Type B pancreatic cell (in vitro differentiated cells): ENCODE measurements at places on chromosomes 2 and 18. TPM values are rescaled to one million over a fixed set of nuclear protein-coding genes. Genes with fewer than 3 reads are reported as not detected.

GRCh38 chr18:51108330-51108729 lies 78.3 kb downstream of the SMAD4 start:
- no peaks in the 10 kb centered on the region for H3K4me1 ChIP-seq
- no peak overlapping the region for H3K27ac ChIP-seq
- H3K36me3 ChIP-seq, result no peaks in the 10 kb centered on the region
- H3K27me3 ChIP-seq, result no peaks in the 10 kb centered on the region
- no peak overlapping the region for H3K4me3 ChIP-seq

The PLGLB2 gene
- 3.4 and 5.1 TPM in 2 replicates for total RNA-seq

The IL36G gene
- total RNA-seq, result not detected in 2 replicates

The GPR75 gene
- 2.3 and 4.1 TPM in 2 replicates for total RNA-seq

- H3K4me3 ChIP-seq, result no peak overlapping the region
- H3K27me3 ChIP-seq, result peaks cover 20% of the 10 kb centered on the region
These were observed 590.2 kb downstream of the EPHA4 start for GRCh38 chr2:220981926-220982325.

DNA sequence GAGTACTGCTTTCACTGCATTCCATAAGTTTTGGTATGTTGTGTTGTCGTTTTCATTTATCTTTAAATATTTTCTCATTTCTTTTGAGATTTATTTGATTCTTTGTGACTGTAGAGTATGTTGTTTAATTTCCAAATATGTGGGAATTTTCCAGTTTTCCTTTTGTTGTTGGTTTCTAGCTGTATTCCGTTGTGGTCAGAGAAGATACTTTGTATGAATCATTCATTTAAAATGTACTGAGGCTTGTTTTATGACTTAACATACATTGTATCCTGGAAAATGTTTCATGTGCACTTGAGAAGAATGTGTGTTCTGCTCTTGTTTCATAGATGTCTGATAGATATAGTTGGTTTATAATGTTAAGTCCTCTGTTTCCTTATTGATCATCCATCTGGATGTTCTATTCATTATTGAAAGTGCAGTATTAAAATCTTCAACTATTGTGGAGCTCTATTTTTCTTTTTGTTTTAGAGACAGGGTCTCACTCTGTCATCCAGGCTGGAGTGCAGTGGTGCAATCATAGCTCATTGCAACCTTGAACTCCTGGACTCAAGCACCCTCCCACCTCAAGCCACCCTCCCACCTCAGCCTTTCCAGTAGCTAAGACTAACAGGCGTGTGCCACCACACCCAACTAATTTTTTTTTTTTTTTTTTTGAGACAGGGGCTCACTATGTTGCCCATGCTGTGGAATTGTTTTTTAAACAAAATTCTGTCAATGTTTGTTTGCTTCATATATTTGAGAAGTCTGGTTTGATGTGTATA lies 96.8 kb downstream of the TAF4B start:
- peaks cover 19% of the 10 kb centered on the region for H3K4me1 ChIP-seq
- H3K36me3 ChIP-seq, result peaks cover 8% of the 10 kb centered on the region
- DNase-seq, result no peak
- no peak overlapping the region for H3K4me3 ChIP-seq
- H3K27me3 ChIP-seq, result no peaks in the 10 kb centered on the region

- DNase-seq, result no peak
- H3K36me3 ChIP-seq, result peaks cover 39% of the 10 kb centered on the region
- H3K27ac ChIP-seq, result no peak overlapping the region
- H3K4me3 ChIP-seq, result no peak overlapping the region
- H3K27me3 ChIP-seq, result no peaks in the 10 kb centered on the region
These were observed 39.7 kb downstream of the SH3YL1 start for GRCh38 chr2:223971-224760.

The CRYGC gene
- not detected in 2 replicates for total RNA-seq

DNA sequence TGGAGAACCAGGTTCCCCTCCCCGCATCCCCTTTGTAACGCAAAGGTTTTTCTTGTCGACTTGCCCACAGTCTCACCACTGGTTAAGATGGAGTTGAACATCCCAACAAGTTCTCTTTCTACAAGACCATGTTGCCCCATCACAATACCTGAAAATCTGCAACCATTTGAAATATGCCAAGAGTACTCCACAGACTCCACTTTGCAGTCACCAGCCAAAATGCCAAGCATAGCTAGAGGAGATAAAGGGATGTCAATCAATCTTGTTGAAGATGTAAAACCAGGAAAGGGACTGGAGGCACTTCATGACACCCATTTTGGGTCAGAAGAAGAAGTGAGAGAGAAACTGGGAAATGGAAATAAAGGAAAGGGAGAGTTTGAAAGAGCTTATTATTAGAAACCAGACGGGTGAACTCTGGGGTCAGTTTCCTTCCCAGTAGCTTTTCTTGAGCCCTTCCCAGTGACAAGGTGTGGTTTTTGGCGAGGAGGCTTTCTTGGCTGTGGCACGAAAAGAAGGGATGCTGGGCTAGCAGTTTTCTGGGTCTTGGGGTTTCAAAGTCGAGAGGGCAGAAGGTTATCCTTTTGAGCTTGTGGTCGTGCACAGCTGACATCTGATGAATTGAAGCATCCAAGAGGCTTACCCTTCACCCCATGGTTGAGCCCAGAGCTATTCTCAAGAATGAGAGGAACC lies 79.3 kb downstream of the ACAA2 start:
- H3K27ac ChIP-seq, result no peak overlapping the region
- peaks cover 31% of the 10 kb centered on the region for H3K4me1 ChIP-seq
- no peaks in the 10 kb centered on the region for H3K36me3 ChIP-seq
- no peak overlapping the region for H3K4me3 ChIP-seq
- no peak for DNase-seq

GRCh38 chr2:119408221-119408619 lies 23.4 kb upstream of the TMEM37 start:
- DNase-seq, result peak; percentile 37
- no peaks in the 10 kb centered on the region for H3K36me3 ChIP-seq
- H3K27me3 ChIP-seq, result no peaks in the 10 kb centered on the region
- H3K4me1 ChIP-seq, result peaks cover 8% of the 10 kb centered on the region
- no peak overlapping the region for H3K4me3 ChIP-seq
- no peak overlapping the region for H3K27ac ChIP-seq

The PRSS56 gene
- 0.34 TPM in 1 of 2 replicates, not detected in the other for total RNA-seq

The IKZF2 gene
- total RNA-seq, result 57.0 and 153 TPM in 2 replicates

GRCh38 chr2:214169736-214170135 lies 241.1 kb upstream of the VWC2L start:
- H3K27me3 ChIP-seq, result no peaks in the 10 kb centered on the region
- H3K4me1 ChIP-seq, result no peaks in the 10 kb centered on the region
- H3K27ac ChIP-seq, result no peak overlapping the region
- no peak for DNase-seq
- no peak overlapping the region for H3K4me3 ChIP-seq
- H3K36me3 ChIP-seq, result no peaks in the 10 kb centered on the region

The RGPD3 gene
- total RNA-seq, result 0.07 and 0.17 TPM in 2 replicates

GRCh38 chr2:197946562-197946961 lies 142.2 kb downstream of the PLCL1 start:
- peaks cover 14% of the 10 kb centered on the region for H3K4me1 ChIP-seq
- no peak overlapping the region for H3K27ac ChIP-seq
- no peak overlapping the region for H3K4me3 ChIP-seq
- peaks cover 4% of the 10 kb centered on the region for H3K27me3 ChIP-seq
- no peak for DNase-seq
